ENCODE measurements at places on chromosomes 3 and 15. TPM values are rescaled to one million over a fixed set of nuclear protein-coding genes. Genes with fewer than 3 reads are reported as not detected.

- DNase-seq, result peak; percentile 55
Measured at GRCh38 chr3:10770981-10771380, 45.0 kb upstream of the SLC6A11 start.

DNA sequence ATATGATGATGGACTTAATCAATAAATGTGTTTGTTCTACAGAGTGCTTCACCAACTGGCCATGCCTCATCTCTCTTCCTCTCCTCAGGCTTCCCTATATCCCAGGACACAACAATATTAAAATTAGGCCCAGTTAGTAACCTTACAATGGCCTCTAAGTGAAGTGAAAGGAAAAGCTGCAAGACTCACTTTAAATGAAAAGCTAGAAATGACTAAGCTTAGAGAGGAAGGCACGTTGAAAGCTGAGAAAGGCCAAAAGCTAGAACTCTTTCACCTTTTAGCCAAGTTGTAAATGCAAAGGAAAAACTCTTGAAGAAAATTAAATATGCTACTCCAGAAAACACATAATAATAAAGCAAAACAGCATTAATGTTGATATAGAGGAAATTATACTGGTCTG lies 1010.3 kb downstream of the NAALADL2 start:
- DNase-seq, result no peak

- DNase-seq, result no peak
Measured at GRCh38 chr3:190325923-190326322, 3.7 kb upstream of the CLDN1 start.

DNA sequence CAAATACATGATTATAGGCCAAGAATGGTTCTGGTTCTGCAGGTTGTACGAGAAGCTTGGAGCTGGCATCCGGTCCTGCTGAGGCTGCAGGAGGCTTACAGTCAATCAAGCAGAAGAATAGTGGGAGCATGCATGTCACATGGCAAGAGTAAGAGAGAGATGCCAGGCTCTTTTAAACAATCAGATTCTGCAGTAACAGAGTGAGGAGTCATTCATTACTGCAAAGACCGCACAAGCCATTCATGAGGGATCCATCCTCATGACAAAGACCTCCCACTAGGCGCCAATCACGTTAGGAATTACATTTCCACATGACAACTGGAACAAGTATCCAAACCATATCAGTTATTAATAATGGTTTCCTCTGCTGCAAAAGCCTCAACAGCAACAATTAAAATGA lies 536.8 kb downstream of the CADM2 start:
- DNase-seq, result no peak

DNA sequence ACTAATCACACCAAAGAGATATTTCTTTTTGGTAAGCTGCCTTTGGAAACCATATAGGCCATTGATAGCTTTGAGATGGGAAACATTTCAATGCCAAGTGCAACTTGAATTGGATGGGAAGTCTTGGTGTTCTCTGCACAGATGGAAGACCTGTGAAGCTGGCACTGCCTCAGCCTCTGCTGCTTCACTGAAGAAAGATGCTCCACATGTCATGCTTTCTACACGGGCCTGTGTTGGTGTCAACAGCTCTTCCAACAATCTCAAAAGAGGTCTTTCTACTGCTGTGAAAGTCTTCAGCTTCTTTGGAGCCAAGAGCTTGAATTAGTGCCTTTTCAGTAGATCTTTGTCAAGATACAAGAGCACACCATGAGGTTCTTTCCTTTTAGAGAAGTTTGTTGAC lies 169.0 kb downstream of the SPATA16 start:
- DNase-seq, result no peak

DNA sequence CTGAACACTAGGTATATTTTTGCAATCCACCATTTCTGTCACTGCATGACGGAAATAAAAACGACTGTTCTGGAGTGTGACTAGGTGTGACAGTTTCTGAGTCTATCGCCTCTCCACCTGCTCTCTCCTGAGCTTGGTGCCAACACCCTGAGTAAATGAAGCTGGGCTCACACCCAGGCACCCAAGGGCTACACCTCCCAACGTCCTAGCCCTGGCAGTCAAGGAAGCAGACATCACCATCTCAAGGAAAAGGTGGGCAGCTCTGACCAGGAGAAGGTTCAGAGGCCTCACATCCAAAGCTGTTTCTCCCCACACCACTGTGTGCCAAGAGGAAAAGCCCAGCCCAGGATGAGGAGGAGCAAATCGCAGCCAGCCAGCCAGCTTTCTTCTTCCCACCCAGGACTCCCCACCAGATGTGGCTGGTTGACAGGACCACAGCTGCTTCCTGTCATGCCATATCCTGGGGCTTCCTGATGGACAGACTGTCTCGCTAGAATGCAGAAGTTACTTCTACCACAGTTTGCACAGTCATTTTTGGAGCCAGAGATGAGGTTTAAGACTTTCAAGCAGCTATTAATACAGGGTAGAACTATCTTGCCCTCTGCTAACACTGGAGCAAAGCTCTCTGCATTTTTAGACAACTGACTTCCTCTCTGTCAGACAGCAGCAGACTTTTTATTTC lies 3.3 kb downstream of the SCAMP2 start:
- no peak for DNase-seq

DNA sequence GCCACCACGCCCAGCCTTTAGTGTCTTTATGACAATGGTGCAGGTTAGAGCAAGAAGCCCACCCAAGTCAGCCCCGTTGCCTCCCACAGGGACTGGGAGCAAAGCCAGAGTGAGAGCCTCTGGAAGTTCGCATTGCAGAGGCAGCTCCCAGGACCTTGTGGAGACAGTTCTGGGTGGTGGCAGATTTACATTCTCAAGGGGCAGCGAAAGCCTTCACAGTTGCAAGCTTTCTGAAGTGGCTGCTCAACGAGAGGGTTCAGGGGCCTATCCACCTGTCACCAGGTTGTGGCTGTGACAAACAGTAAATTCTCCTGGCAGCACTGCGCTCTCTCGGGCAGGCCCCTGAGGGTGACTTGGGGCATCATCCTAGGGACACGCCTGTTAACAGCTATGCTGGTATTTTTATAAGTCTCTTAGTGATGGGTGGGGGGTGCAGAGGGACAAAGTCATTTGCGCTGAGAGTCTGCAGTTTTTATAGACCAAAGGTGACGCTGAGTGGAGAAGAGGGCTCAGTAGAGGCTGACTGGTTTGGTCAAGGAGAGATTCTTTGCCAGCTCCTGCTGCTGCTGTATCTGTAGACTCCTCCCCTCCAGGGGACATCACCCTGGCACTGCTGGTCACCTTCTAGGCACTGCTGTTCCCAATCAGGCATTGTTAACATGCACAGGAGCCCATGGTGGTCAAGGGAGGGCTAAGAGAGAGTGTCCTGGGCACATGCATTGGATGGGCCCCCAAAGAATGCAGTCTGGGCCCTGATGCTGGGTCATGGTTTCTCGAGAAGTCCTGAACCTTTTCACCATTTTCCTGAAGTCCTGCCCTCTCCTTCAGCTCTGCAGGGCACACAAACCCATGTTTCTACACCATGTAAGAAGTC lies 57.5 kb upstream of the KLF13 start:
- peak; percentile 43 for DNase-seq

- DNase-seq, result no peak
Measured at GRCh38 chr3:111734652-111735051, 124.4 kb upstream of the PHLDB2 start.

DNA sequence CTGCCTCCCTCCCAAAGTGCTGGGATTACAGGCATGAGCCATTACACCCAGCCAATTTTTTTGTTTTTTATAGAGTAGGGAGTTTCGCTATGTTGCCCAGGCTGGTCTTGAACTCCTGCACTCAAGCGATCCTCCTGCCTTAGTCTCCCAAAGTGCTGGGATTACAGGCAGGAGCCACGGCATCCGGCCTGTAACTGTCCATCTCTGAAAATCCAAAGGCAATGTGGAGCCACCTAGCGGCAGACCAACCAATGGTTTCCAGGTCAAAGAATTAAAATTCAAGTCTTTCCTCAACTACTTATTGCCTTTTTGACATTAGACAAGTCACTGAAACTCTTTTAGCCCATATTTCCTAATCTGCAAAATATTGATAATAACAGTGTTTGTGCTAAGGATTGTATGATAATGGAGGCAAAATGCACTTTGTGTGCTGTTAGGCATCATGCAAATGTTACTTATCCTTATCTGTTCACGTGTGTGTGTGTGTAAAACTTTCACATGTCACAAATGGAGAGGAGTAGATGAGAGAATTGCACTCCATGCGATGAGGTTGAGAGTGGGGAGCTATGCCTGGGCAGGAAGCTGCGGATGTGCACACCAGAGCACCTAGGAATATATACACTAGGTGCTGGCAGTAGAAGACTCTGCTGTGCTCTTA lies 48.7 kb downstream of the COL8A1 start:
- DNase-seq, result no peak

GRCh38 chr15:89395461-89395871 lies 60.8 kb upstream of the POLG start:
- DNase-seq, result no peak

DNA sequence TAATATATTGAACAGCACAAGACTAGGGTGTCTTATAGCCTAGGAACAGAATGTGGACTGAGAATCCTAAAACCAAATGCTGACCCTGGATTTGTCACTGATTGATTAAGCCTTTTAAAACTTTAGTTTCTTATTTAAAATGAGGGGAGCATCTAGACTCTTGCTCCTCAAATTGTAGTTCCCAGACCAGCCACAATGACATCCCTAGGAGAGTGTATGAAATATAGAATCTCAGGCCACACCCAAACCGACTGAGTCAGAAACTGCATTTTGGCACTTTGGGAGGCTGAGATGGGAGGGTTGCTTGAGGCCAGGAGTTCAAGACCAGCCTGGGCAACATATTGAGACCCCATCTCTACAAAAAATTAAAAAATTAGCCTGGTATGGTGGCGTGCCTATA lies 287.8 kb upstream of the UMPS start:
- no peak for DNase-seq

DNA sequence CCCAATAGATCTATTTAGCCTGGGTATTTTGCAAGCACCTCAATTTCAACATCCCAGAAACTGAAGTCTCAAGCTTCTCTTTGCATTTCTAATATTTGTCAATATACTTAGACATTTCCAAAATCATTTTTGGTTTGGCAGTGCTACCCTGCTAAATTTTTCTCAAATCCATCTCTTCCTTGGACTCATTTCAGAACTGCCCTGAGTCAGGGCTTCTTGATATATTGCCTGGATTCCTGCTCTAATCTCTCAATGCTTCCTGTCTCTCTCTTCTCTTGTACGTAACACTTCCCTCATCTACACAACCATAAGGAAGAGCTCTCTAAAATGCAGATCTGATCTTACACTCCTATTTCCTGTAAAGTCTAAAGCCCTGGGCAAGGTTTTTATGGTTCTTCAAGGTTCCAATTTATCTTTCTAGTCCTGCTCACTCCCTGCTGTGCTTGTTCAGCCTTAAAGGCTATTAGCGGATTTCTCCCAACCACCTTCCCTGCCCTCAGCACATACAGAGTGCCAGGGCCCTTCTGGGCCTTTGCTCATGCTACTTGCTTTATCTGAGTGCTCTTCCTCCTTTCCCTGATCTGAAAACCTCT lies 53.0 kb upstream of the MME start:
- no peak for DNase-seq

GRCh38 chr15:96702589-96702988 lies 372.1 kb downstream of the NR2F2 start:
- DNase-seq, result no peak

DNA sequence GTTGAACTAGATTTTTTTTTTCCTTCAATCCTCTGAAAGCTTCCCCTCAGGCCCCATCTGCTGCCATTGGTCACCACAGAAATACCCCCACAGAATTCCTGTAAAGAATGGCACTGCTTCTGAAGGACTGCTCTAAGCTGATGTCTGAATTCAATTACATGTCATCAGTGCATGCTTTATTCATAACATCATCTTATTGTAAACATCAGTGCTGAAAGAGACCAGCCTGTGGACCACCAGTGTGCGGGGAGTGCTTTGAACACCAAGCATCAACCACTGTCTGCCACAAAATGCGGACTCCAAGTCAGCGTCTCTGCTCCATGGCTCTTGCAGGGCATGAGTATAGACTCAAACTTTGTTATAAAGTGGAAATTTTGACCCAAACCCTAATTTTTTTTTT lies 11.6 kb downstream of the PHLDB2 start:
- DNase-seq, result no peak

DNA sequence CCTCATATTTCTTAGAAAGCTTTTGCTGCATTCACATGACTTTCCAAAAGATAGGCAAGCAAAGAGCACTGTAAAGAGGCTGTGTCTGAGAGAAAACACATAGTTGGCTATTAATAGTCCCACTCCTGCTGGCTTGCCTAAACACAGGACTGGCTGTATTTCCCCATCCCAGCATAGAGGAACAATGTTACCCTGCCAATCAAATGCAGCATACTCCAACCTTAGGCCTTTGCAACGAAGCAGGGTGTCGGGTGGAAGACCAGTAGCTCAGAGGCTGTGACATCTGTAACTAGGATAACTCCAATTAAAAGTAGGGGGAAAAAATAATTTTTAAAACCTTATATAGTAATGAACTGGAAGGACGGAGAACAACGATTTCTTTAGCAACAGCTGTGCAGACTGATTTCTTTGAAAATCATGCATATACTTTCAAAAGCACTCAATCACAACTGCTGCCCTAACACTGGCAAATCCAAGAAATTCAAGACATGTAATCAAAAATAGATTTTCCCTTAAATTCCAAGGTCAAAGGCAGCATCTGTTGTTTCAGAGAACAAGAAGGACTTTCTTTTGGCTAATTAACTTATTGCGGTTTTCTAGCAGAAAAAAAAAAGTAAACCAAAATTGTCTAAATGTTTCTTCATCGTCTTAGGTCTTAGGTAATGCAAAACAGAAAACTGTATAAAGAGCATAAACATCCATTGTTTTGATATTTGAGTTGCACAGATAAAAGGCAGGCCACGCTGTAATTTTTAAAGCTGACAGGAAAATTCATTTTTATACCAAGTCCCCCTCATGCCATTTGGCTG lies 139.3 kb downstream of the TNIK start:
- no peak for DNase-seq

- DNase-seq, result no peak
Measured at GRCh38 chr3:33218446-33219174, at the start of gene SUSD5. TSS of gene SUSD5 (minus strand) at chr3:33218810. CDS start at chr3:33218797, 13 bp downstream.

DNA sequence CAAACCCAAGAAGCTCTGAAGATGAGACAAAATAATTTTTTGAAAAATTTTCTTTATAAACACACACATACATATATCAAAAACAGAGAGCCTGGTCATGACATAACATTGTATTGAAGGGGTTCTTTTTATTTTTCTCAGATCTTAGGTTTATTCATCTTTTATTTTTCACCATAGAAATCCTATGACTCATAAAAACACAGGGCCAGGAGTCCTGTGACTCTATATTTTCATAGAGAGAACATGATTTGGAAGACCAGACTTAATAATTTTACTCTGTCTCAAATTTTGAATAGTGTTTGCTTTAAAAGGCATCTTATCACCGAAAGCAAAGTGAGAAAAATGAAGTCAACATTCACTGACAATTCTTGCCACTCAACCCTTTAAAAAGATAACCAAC lies 57.7 kb downstream of the SUCNR1 start:
- no peak for DNase-seq

Gene SLC6A11
- not detected for total RNA-seq

Gene GOLGA6L7
- total RNA-seq, result not detected

Gene GPR160
- 6.4 TPM for total RNA-seq

Gene CCR3
- not detected for total RNA-seq

Gene DUOX2
- total RNA-seq, result 0.80 TPM

Gene CHRNB4
- total RNA-seq, result not detected

Gene CACNA2D2
- total RNA-seq, result 0.45 TPM

Gene KCNMB3
- 3.2 TPM for total RNA-seq

Gene SLC9C1
- not detected for total RNA-seq
